ENCODE measurements at places on chromosomes 7 and 10.

- no peak for DNase-seq
Measured at GRCh38 chr10:46028584-46029460, 1.6 kb downstream of the NCOA4 start.

DNA sequence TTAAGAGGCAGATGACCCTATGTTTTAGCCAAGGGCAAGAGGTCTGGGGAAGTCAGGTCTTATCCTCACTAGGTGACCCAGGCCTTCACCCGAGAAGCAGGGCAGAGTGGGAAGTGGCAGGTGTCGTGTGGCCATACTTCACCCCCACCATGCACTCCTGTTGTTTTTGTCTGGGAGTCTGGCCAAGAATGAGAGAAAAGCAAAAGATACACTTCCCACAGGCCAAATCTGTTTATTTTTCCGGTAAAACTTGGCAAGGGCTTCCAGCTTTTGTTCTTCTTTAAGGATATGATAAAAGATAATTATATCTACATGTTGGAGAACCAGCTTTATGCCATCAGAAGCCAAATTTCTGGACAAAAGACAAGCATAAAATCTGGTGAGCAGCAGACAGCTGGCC is 137.4 kb upstream of the CDC14C start:
- no peak for DNase-seq

GRCh38 chr7:46586406-46586805 is 665.3 kb upstream of the IGFBP3 start:
- DNase-seq = no peak

DNA sequence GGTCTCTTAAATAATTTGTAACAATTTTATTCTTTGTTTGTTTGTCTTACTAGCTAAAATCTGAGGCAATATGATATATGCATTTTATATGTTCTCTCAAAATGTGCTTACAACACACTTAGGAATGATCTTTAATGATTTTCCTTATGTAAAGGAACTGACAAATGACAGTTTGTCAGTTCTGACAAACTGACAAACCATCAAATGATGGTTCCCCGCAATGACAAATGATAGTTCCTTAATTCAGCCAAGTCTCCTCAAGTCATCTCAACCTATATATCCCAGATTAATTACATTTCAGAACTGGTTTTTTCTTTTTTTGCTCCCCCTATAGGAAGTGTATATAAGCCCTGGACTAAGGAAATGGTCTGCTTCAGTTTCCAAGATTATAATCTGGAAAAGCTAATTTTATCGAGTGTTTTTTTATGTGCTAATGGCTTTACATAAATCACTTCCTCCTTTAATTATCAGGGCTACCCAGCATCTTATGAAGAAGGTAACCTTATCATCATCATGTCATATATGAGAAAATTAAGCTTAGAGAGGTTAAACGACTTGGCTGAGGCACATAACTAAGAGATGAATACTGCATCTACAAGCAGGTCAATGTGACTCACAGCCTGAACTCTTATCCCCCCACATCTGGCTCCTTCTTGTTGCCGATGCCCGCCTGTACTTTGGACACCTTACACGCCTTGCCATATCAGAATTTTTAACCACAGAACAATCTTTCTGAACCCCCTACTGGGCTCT is 75.1 kb downstream of the RELN start:
- DNase-seq = no peak

DNA sequence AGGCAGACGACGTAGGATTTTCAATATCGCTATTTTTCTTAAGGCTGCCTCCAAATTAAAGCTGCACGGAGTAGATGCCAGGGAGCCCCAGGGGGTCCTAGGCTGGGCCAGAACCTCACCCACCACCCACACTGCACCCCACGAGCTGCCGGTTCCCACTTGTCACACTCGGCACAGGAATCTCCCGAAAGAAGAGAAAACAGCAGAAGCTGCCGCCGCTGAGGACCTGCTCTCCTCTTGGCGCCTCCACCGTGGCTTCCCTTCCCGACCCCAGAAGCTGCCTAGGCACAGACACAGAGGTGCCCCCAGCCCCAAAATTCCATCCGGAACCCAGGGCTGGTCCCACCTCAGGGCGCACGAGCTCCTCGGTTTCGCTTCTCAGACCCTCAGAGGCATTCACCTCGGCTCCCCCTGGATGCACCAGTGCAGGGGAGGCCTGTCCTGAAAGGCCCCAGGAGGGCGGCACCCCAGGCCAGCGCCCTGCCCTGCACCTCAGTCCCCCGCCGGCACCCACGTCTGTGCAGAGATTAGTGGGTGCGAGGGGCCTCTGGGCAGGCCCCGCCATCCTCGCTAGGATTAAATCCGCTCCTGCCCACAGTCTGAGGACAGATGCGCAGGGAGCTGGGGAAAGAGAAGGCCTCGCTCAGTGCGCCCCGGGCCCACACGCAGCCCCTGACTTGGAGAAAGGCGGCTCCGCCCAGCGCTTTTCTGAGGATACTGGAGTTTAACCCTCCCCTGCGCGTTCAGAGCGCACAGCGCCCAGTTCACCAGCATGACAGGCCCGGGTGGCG is 99.2 kb downstream of the PTPRN2 start:
- DNase-seq = no peak

DNA sequence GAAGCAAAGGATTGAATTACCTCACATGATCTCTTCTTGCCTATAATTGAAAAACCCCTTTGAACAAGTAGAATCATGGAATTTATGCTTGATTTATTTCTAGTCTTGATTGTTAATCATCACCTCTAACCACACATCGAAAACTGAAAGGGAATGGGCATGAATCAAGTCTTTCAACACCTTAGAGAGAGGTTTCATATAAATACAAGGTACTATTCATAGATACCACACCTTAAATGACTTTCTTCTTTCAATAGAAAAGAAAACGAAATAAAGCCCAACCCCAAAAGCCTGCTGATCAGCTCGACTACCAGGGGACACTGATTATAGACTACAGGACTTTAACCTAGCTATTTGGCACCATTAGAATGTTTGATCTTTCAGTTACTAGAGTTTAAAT is 128.6 kb upstream of the PTPRZ1 start:
- no peak for DNase-seq

GRCh38 chr10:112434988-112435619 is 11.6 kb downstream of the ZDHHC6 start:
- DNase-seq = no peak

DNA sequence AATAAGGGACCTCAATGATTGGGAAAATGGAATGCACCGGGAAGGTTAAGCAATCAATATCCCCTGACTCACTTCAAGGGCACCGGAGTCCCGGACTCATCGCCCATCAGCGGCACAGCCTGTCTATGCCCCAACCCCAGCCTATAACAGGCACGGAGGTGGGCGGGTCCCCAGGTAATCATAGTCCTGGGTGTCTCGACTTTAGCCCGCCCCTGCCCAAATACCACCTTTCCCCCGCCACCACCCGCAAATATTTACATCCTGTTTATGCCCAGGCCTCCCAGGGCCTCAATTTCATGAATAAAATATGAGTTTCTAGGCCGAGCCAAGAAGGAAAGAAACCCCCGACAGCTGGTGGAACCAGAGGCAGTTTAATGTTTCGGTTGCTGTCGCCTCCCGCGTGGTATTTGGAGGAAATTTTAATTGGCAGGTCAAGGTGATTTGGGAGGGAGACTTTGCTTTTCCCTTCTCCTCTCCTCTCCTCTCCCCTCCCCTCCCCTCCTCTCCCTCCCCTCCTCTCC is 15.6 kb upstream of the RFC2 start:
- peak; percentile 43 for DNase-seq

GRCh38 chr7:41954976-41955375 is 252.1 kb upstream of the INHBA start:
- DNase-seq = no peak

- DNase-seq = no peak
Measured at GRCh38 chr7:137652721-137653120, 194.1 kb downstream of the DGKI start.

DNA sequence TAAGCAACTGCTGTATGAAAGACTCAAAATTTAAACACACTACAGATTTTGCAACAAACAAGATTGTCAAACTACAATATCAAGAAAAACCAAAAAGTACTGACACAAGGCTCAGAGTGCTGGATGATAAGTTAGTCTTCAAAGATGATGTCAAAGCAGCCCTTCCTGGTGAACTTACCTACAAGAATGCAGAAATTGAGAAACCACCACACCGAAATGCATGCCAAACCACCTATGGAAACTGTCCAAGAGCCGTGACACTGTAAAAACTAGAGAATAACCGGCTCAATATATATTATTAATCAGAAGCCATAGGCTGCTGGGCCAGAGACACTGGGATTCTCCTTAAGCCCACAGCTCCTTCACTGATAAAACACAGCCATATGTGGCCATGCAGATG is 25.3 kb downstream of the DENND11 start:
- DNase-seq = no peak

DNA sequence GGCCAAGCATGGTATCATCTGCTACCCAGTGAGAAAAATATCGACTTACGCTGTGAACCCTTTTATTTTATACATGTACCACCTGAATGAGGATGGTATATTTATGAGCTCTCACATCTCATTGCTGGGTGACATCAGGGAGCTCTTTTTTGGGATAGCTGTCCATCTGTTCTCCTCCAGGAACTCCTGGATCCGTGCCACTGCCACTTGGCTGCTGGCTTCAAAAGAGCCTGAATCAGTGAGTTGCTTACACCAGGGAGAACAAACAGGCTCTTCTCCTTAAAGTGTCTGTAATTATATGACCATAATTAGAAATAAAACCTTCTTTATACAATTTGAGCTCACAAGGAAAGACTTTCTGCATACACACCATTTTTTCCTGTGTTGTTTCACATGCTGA is 106.2 kb downstream of the KAT6B start:
- DNase-seq = no peak

GRCh38 chr10:109616359-109616980 is 306.8 kb downstream of the XPNPEP1 start:
- no peak for DNase-seq

GRCh38 chr10:102408728-102409603 is 9.6 kb downstream of the PSD start:
- no peak for DNase-seq

DNA sequence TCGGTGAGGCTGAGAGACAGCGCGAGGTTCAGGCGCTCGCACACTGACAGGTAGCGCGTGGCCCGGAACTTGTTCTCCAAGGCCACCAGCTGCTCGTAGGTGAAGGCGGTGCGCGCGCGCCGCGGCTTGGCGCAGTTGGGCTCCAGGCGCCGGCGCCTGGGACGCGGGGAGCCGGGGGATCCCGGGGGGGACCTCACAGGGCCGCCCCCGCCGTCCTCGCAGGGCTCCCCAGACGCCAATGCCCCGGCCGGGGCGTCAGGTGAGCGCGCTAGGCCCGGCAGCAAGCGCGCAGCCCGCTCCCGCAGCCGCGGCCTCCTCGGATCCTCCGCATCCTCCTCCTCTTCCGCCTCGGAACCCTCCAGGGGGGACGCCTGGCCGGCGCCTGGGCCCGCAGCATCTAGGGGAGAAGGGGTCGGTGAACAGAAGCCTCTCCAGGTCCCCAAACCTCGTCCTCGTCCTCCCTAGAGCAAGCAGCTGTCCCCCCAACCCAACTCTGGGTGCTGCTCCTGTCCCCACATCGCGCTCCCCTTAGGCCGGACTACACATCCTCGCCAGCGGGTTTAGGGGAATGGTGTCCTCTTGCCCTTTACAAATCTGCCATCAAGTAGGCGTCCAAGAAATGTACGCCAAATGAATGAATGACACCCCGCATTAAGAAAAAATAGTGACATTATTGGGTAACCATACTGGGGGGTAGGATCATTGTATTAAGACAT is 1.9 kb downstream of the NKX1-2 start:
- no peak for DNase-seq

- no peak for DNase-seq
Measured at GRCh38 chr10:679556-679955, 9.9 kb downstream of the DIP2C start.

GRCh38 chr7:102064361-102065025 is 222.2 kb upstream of the SH2B2 start:
- DNase-seq = peak; percentile 90

DNA sequence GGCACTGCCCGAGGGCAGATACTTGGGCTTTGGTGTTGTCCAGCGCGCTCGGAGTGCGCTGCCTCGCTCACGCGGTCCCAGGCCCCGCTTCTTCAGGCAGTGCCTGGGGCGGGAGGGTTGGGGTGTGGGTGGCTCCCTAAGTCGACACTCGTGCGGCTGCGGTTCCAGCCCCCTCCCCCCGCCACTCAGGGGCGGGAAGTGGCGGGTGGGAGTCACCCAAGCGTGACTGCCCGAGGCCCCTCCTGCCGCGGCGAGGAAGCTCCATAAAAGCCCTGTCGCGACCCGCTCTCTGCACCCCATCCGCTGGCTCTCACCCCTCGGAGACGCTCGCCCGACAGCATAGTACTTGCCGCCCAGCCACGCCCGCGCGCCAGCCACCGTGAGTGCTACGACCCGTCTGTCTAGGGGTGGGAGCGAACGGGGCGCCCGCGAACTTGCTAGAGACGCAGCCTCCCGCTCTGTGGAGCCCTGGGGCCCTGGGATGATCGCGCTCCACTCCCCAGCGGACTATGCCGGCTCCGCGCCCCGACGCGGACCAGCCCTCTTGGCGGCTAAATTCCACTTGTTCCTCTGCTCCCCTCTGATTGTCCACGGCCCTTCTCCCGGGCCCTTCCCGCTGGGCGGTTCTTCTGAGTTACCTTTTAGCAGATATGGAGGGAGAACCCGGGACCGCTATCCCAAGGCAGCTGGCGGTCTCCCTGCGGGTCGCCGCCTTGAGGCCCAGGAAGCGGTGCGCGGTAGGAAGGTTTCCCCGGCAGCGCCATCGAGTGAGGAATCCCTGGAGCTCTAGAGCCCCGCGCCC is at the start of gene NPY:
NPY (plus strand) TSS at position 294 of the 802 bp plus-strand sequence. CDS start 1,051 bp downstream, outside the sequence.
- peak; percentile 60 for DNase-seq

DNA sequence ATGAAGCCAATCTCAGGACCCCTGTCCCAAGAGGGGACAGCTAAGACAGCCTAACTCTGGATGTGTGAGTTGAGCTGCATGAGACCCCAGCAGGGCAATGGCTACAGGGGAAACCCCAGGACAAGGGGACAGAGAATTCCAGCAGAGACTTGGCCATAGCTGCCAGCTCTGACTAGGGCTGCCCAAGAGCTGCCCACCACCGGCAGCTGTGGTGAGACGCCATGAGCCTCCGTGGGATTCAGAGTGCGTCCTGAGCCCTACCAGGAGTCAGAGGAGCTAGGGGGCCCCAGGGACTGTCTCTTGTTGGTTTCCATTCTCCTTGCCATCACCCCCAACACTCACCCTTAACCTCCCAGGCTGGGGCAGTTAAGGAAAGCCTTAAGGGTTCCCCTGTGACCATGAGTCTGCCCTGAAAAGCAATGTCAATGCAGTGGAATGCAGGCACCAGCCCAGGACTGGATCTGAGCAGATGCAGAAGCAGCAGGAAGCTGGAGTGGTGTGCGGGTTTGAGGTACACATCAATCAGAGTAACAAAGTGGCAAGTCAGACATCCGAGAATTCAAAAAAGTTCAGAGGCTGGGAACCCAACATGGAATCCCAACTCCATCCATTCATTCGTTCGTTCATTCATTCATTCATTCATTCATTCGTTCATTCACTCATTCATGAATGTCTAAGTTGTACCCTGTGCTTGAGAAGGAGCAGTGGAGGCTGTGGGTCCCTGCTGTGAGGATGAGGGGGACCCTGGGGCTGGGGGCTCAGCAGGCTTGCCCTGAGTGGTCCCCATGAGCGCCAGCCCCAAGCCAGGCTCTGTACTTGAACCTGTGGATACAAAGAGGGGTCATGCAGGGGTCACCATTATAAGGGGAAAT is 52.9 kb downstream of the C10orf120 start:
- DNase-seq = no peak

Measured in ELF-1 (cell line).